ENCODE measurements at places on chromosomes 16 and 17. TPM values are rescaled to one million over a fixed set of nuclear protein-coding genes. Genes with fewer than 3 reads are reported as not detected.
A peak's percentile ranks its signal among the peaks of the same experiment; 100 is the strongest.

GRCh38 chr17:40071313-40072039, 8.7 kb downstream of the THRA start:
- DNase-seq: peak; percentile 29

DNA sequence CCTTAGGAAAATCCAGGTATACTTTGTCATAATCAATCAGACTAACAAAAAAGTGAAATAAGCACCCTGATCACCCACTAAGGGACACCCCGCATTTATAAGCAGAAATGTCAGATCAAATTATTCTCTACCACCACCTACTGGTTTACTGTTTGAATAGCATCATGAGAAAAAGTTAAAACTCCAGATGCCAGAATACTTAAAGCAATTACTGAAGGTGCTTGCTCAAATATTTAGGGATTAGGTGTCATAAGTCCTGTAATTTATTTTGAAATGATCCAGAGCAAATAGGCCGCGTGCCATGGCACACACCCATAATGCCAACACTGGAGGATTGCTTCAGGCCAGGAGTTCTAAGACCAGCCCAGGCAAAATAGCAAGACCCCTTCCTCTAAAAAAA, 2.3 kb downstream of the TOP2A start:
- peak; percentile 64 for DNase-seq

DNA sequence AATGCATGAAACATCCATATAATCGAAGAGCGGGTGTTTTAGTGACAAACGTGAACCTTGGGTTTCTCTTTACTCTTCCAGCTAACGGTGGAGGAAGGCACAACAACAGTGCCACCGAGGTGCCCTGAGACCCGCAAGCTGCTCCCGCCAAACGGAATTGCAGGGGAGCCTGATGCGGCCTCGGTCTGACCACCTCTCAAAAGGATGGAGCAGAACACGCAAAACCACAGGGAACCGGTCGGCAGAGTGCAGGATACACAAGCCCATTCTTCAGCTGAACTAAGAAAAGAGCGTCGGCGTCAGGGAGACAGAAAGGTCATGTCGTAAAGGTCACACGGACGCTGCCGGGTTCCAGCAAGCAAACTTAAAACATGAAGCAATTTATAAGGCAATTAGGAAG, 109.5 kb upstream of the ZNF750 start:
- DNase-seq: no peak

DNA sequence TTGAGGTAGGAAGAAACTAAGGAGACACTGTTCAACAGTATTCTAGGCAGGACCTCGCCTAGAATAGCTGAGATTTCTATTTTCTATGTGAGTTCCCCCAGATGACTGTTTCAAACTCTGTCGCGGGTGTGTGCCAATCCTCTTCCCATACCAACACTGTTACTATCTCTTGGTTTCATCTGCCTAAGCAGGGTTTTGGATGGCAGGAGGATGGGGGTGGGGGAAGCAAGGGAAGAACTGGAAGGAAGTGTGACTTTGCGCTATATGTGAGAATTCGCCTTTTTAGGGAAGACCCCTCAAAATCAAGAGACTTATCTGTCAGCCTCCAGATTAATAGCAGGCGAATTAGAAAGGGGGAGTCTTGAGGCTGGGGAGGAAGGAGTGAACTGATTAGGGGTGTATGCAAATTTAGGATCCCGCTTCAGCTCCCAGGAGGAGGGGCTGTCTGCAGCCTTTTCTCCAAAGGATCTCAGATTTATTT, 521 bp upstream of the G6PC3 start:
- DNase-seq: no peak

KRTAP1-5 gene
- total RNA-seq: 6.0 TPM

PFAS gene
- 34.7 TPM for total RNA-seq

RTN4RL1 gene
- total RNA-seq: 0.64 TPM

BCAS3 gene
- 10.8 TPM for total RNA-seq

ETV4 gene
- 49.8 TPM for total RNA-seq

TSPOAP1 gene
- 0.06 TPM for total RNA-seq

HBQ1 gene
- total RNA-seq: not detected

VTN gene
- 0.40 TPM for total RNA-seq
